Activated CD8-positive, alpha-beta memory T cell treated with anti-CD3 and anti-CD28 coated beads for 1 hour (primary cell): ENCODE measurements at places on chromosomes 5 and 9.

GRCh38 chr9:108783731-108784495 is 71.9 kb downstream of the ACTL7B start:
- no peak for DNase-seq

DNA sequence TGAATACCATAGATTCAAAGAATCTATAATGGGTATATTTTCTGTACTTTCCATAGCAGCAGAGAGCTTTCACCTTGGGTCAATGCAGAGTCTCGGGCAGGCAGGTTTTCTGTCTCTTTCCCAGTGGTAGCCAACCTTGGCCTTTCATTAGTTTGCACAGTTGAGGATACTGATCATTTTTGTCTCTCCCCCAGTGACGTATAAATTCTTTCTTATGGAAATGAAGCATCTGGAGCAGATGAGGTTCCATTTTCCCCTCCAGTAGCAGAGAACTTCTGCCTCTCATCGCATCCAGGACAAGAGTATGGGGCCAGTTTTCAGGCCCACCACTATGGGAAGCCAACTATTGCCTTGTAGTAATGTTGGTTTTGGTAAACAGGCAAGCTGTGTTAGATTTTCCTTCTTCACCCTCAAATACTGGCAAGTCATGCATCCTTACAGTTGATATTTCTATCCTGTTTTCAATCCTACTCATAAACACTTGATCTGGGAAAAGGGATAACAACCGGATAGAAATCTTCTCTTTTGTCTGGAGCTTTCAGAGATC is 845.2 kb upstream of the CDH18 start:
- no peak for DNase-seq

- DNase-seq = no peak
Measured at GRCh38 chr9:123168586-123168985, 99.8 kb downstream of the STRBP start.

DNA sequence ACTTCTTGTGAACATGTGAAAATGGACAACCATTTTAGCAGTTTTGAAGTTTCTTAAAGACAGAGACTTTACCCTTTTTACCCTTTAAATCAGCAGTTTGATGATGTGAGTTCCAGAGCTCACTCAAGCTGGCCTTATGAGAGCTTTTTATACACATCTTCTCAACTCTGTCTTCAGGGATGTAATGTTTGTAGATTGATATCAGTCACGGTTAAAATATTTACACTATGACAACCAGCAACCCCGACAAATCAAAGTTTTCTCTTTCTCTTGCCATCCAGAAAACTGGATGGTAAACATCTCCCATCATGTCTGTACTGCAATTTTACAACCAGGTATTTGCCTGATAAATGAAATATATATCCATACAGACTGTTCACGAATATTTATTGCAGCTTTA is 233.4 kb upstream of the ST8SIA4 start:
- DNase-seq = no peak

DNA sequence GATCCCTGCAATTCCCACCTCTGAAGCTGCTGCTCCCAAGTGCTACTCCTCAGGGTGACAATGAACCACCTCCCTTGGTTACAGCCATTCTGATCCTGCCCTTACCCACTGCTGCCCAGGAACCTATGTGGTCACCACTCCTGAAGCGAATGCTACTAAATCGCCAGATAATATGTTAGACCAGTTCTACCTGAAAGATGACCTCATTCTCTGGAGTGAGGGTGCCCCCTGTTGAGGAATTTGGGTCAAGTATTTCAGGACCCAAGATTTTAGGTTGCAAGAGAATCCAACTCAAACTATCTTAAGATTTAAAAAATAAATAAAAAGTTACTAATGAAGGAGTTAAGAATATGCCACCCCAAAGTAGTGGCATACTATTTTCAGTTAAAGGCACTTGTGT is 5.8 kb upstream of the SNAPC3 start:
- DNase-seq = no peak

DNA sequence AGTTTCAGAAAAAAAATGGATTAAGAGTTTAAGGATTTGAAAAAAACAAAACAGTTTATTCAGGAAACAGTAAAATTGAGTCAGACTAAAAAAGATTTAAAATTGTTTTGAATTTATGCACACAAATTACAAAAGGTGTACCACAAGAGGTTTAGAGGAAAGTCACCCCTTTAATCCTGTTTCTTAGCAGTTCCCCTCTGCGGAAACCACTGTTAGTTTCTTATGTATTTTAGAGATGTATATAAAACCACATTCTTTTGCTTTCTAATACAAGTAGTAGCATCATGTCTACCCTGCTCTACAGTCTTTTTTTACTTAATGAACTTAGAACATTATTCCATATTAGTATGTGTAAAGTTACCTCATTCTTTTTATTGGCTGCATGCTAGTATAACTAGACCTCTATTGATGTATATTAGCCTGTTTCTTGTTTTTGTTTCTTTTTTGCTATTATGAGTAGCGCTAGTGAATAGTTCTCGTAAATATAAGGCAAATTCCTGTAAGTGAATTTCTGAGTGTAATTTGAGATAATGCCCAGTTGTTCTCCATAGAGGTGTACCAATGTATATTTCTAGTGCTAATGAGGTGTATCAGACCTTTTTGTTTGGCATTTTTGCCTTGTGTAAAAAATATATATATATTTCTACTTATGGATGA is 20.0 kb downstream of the GPBP1 start:
- DNase-seq = no peak

- DNase-seq = no peak
Measured at GRCh38 chr9:130982636-130983358, 26.2 kb upstream of the LAMC3 start.

GRCh38 chr9:33012328-33013069 is 11.1 kb upstream of the APTX start:
- no peak for DNase-seq

GRCh38 chr9:111979561-111979960 is 82.9 kb downstream of the UGCG start:
- no peak for DNase-seq
